ENCODE measurements at places on chromosomes 2 and 18. TPM values are rescaled to one million over a fixed set of nuclear protein-coding genes. Genes with fewer than 3 reads are reported as not detected.

Gene SERPINB4
- total RNA-seq: not detected

Gene SLC5A7
- total RNA-seq: 3.0 TPM

Gene LMAN2L
- total RNA-seq: 25.8 TPM

Gene CHRNG
- not detected for total RNA-seq

Gene IL36G
- total RNA-seq: not detected

DNA sequence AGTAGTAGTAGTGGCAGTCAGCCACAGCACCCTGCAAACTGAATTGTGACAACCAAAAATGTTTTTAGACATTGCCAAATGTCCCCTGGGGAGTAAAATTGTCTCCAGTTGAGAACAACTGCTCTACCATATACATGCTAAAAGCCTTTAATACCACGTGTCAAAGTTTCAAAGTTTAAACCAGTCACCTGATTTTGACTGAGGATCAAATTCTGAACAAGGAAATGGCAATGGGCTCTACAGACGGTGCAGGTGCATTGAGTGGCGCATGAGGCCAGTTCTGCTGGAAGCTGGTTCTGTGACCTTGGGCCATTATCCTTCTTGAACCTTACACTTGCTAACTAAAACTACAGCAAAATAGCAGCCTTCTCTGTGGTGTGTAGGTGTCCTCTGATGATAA, 85.0 kb downstream of the LIPG start:
- DNase-seq: no peak

GRCh38 chr2:44801841-44802776, 139.4 kb upstream of the SIX3 start:
- DNase-seq: no peak

DNA sequence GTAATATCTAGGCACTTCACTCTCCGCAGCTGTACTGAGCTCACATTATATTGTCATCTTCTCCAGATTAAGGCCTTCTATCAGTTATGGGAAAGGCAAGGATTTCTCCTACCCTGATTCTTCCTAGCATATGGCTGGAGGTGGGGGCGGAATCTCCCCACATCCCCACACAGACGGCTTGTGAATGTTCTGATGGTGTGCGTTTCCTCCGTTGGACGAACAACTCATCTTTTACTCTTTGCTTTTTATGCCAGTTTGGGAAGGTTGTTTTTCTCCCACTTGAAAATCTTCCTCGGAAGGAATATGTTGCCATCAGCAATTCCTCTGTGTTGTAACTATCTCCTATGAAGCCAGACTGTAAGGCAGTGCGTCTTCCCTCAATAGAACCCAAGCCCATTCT, 24.3 kb downstream of the KLHL29 start:
- DNase-seq: no peak

DNA sequence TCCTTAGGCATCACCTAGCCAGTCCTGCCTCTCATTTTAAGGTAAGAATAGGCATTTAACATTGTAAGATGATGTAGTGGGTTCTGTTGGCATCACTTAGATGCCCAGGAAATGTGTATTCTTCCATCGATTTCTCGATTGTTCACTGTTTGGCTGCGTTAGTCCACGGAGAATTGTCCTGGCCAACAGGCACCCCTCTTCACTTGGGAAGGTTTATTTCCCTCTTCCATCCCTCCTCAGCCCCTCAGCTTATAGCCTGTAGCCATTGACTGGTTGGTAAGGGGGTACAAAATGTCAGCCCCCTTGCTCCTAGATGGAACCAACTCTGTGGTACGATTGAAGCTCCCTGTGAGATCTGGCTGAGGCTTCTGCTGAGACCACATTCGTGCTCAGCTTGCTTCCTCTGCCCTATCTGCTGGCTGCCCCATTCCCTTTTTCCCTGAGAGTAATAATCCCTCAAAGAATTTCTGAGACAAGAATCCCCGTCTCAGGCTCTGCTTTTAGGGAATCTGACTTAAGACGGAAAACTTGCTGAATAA, 43.4 kb downstream of the PLEKHA3 start:
- DNase-seq: no peak

DNA sequence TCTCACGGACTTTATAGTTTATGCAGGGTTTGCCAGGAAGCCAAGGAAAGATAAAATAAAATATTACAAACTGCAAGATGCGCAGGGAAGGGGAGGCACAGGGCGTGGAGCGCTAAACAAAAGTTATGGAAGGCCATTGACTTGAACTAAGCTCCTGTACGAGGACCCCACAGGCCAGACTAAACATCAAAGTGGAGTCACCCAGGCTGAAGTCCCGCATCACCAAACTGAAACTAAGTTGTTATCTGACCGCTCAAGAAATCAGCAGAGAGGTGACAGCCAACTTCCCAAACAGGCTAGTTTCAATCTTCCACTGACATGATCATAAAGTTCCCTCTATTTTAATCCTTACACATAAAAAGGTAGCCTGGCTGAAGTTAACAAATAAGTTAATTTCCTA, 90.5 kb upstream of the YWHAQ start:
- DNase-seq: no peak

- DNase-seq: peak; percentile 22
These were observed 50.0 kb downstream of the NAB1 start for GRCh38 chr2:190698895-190699294.

- no peak for DNase-seq
These were observed 245.3 kb downstream of the GBX2 start for GRCh38 chr2:235922839-235923238.

- DNase-seq: no peak
These were observed 75.2 kb downstream of the COBLL1 start for GRCh38 chr2:164766216-164766953.

DNA sequence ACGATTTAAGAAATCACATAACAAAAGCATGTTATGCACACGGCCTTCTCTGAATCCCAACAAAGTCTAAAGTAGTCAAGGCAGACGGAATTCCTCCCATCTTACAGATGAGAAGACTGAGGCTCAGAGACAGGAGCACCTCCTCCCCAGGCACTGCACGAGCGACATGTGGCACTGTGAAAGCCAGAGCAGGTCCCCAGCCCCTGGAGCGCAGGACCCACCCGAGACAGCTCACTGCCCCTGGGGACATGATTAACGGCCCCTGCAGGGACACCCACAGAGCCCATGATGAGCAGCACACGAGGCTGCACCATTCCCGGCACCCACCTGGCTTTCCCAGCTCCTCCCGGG, 53.6 kb downstream of the EIPR1 start:
- no peak for DNase-seq

DNA sequence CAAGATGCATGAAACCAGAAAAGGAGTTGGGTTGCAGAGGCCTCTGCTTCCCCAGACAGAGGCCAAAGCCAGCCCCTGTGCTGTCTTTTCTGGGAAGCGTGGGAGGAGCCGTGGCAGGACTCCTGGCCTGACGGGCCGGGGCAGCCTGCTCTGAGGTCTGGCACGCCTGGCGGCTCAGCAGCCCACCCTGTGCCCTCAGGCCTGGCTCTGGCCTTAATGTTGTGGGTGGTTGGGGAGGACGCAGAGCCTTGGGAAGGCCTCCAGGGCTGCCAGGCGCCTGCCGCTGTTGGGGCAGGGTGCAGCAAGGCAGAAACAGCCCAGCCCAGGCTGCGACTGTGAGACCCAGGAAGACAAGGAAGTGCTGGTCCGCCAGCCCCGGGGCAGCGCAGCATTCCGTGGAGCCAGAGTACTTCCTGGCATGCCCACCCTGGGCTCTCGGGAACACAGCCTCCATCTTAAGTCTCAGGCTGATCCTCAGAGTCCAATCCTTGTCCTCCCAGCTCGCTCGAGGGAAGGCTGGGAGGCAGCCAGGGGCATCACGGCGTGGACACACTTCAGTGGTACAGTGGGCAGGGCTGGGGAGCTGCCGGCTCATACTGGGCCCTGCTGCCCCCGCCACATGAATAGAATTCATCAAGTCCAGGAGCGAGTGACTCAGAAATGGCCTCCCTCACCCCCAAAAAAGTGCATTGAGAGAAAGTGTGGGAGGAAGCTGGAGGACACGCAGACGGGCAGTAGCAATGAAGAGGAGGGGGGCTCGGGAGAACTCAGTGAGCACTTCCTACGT, 72.6 kb downstream of the EMX1 start:
- no peak for DNase-seq

GRCh38 chr2:143428700-143429099, 299.5 kb downstream of the ARHGAP15 start:
- no peak for DNase-seq

DNA sequence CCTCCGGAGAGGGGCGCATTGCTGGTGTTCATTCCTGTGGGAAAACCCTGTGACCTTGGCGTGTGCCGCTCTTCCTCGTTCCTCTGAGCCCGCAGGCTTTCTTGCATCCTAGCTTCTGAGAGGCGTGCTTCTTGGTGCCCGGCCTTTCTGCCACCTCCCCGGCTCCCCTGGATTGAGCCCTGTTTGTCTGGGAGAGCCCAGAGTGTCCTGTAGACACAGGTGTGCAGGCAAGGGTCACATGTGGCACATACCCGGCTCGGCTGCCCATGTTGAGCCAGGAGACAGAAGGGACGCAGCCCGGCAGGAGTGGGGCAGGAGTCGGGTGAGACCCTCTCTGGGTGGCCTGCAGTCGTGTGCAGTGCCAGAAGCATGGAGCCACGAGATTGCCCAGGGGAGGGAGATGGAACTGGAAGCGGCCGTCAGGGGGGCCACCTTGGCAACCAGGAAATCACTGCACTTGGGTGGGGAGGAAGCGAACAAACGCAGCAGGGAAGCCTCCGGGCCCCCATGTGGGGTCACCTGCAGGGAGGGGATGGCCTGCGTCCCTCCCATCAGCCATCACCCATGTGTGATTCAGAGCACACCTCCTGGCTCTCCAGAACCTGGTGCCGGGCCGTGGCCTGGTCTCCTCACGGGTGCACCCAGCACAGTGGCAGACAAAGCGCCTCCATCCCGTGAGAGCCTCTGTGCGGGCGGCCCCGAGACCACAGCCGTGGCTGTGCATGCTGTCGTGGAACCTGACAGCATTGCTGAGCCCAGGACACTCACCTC, 92.9 kb downstream of the SH3BP4 start:
- DNase-seq: no peak

DNA sequence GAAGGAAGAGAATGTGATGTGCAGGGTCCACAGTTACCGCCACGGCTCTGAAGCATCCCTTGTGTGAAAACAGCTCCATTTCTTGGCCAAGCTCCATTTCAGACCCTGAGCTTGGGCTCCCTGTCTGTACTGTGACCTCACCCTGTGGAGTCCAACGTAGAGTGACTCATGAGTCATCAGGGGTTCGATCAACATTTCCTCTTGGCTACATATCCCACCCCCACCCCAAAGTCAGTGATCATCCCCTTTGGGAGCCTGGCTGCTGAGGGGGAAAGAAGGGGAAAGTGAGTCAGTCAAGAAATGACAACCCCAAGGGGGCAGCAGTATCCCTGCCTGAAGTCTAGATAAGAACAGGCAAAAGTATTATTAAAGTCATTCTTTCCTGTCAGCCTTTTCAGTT, 62.2 kb downstream of the PAPOLG start:
- DNase-seq: no peak

DNA sequence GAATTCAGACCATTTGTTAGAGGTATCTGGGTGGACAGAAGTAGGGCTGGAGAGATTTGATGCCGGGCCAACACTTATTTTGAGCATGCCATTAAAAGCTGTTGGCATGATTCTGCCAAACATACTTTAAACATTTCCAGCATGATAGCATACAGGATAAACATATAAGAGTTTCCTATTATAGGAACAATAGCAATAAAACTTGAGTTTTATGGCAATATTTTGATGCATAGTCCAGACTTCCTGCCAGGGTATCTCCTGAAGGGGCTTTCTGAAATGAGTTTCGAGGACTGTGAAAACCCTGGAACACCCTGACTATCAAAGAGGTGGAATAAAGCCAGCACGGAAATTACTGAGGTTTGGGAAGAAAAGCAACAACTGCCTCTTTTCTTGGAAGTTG, 1398.0 kb upstream of the NXPH2 start:
- DNase-seq: no peak

DNA sequence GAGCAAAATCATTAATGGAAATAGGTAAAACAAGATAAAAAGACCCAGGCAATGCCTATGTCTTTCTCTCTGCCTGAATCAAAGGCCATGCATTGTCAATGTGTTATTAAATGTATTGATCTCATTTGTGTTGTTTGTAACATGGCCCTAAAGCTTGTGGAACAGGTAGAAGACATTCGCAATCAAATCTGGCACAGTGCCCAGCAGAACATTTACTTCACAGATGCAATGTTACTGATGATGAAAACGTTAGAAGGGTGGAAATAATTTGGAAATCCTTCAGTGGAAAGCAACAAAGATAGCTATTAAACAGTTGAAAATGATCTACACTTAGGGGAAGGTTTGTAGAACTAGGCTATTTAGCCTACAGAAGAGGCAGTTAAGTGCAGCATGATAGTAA, 368.2 kb downstream of the EPHA4 start:
- DNase-seq: no peak

DNA sequence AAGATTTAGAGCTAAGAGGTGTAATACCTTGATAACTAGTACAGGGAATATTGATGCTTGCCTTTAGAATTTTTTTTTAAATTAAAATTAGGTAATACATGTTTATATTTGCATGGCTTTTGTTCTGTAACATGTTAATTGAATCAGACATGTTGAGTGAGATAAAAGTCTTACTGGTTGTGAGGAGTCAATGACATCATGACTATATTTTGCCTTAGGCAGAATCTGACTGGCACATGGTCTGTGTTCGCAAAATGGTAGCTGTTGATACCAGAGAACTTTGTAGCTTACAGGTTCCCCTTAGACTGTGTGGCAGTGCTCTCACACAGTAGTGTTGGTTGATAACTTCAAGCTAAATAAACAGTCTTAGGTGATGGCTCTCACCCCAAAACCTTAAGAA, 199.7 kb downstream of the PTPRM start:
- no peak for DNase-seq

DNA sequence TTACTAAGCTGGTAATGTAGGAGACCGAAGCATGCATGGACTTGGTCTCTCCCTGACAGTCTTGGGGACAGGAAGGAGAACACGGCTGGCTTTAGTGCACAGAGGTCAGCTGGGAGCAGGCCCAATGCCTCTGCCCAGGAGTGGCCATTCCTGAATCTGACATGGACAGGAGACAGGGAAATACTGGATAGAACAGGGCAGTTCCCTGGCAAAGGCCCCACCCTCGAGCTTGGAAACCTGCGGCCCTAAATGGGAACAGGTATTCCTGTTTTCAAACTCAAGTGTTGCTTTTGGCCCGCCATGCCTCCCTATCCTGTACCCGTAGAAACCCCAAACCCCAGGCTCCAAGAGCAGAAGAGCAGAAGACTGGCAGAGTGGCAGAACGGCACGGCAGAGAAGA, 107.4 kb downstream of the ZNF516 start:
- DNase-seq: no peak

DNA sequence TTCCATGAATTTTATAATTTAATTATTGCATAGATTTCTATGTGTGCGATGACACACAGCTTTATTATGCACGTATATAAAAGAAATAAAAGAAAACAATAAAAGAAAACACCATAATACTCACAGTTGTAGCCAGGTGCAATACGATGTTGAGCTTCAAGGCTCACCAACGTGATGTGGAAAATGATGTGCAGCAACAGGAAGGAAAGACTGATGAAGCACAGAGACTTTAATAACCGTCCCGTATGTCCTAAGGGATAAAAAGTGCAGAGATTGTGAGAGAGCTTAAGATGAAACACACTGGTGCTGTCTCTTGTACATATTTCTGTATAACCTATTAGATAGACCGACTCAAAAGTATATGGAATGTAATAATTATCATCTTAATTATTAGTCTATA, 170.0 kb downstream of the PIEZO2 start:
- no peak for DNase-seq

Measured in neural crest cell (in vitro differentiated cells).